ENCODE measurements at places on chromosomes 7 and 10.

DNA sequence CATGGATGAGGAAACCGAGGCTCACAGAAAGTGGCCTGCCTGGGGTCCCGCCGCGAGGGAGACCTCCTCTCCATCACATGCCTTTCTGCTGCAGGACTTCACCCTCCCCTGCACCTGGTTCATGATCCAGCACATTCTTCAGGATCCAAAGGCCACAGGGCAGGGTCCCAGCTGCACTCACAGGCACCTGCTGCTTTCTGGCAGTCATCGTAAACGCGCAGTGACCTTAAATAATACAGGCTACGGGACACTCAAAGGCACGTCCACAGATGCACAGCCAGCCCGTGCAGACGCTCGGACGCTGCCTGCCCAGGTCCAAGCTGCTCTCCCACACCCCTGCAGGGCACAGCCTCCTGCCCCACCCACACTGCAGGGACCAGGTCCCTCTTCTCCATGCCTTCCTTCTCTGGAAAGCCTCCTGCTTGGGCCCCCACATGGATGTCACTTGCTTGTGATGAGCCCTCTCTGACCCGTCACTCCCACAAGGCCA lies 49.9 kb downstream of the CALML3 start:
- DNase-seq: no peak

DNA sequence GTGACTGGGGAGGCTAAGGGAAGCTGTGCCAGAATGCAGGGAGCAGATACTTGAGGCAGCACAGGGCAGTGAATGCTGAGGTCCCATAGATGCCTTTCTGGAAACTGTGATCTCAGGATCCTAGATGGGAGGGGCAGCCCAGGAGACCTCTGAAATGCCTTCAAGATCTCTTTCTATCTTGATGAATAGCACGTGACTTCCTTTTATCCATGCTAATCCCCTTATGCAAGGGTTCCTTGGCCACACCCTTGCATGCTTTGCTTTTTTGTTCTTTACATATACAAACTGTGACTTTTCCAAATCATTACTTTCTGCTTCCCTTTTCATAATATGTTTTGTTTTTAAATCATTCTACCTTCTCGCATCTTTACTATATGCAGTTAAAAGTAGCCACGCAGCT lies 14.7 kb downstream of the ATRNL1 start:
- no peak for DNase-seq

DNA sequence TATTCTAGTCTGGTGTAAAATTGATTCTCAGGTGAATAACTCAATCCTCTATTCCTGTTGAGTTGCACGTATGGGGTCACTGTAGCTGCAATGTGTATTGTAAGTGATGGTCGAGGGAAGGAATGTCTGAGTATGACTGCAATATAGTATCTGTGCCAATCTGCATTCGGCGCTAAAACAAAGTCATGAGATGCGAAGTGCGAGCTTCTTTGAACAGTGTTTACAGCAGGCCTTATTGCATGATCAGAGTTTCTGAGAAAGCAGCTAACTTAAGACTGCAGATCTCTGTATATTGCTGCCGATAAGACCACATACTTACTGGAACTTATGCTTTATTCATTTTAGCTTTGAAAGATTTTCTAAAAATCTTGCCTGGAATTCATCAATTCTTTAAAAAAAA lies 341.7 kb upstream of the BMPER start:
- DNase-seq: no peak

- DNase-seq: no peak
Measured at GRCh38 chr10:115657161-115657860, 564.1 kb downstream of the ATRNL1 start.

GRCh38 chr7:136049818-136050461 lies 72.8 kb upstream of the MTPN start:
- no peak for DNase-seq

- DNase-seq: no peak
Measured at GRCh38 chr7:102089175-102090098, 197.2 kb upstream of the SH2B2 start.
